ENCODE measurements at places on chromosomes 4 and X.

- DNase-seq: no peak
These were observed 90.3 kb upstream of the PRKX start for GRCh38 chrX:3803713-3804112.

DNA sequence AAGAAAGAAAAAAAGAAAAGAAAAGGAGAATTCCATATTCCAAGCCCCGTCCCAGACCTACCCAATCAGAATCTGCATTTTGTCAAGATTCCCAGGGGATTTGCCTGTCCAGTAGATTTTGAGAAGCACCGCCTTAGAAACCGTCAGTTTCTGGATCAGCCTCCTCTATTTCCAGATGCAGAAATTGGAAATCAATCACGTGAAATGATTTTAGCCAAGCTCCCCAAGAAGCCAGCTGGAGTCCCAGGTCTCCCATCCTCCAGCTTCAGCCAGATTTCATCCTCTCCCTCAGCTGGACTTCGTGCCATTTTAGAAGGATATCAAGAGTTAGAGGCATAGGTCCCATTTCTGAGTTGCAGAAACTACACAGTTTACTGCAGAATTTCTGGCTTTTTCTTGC lies 629.3 kb downstream of the MID1IP1 start:
- DNase-seq: no peak

- no peak for DNase-seq
These were observed 183.7 kb downstream of the EVC2 start for GRCh38 chr4:5524446-5525299.

DNA sequence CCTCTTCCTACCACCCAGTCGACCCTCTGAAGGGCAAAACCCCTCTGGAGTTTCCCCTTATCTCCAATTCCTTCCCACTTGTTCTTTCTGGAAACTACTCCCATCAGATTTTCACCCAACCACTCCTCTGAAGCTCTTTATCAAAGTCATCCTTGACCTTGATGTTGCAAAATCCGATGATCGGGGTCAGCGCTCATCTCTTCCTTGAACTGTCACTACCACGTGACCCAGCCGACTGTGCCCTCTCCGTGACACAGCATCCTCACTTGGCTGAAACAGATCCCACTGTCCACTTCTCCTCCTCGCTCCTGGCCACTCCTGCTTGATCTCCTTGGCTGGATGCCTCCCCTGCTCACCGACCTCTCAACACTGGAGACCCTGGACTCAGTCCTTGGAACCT lies 1.1 kb downstream of the CFAP99 start:
- DNase-seq: no peak

DNA sequence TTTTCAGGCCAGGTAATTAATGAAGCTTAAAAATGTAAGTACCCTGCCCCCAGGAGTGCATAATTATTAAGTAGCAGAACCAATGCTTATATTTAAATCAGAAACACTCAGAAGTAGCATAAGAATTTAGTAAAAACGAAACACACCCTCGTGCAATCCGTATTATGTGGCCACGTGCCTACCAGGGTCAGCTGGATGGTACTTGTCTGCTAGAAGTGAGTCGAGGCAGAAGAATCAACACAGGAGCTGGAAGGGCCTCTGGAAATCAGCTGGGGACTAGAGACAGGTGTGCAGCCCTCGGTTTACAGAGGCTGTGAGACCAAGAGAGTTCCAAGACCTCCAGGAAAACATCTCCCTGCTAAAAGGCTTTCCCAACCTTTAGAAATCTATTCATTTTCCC lies 559 bp upstream of the FAM47E start:
- no peak for DNase-seq

GRCh38 chr4:78650106-78651024 lies 98.8 kb downstream of the ANXA3 start:
- peak; percentile 65 for DNase-seq

- DNase-seq: no peak
These were observed 8.2 kb downstream of the CASP3 start for GRCh38 chr4:184641022-184641421.

- DNase-seq: no peak
These were observed 279.8 kb downstream of the UNC5C start for GRCh38 chr4:95268819-95269565.

DNA sequence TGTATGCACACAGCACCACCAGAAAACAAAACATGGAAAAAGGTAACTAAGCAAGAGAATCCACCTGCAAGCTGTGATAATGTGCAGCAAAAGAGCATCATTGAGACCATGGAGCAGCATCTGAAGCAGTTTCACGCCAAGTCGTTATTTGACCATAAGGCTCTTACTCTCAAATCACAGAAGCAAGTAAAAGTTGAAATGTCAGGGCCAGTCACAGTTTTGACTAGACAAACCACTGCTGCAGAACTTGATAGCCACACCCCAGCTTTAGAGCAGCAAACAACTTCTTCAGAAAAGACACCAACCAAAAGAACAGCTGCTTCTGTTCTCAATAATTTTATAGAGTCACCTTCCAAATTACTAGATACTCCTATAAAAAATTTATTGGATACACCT lies 90.2 kb downstream of the TET2 start:
- DNase-seq: no peak

DNA sequence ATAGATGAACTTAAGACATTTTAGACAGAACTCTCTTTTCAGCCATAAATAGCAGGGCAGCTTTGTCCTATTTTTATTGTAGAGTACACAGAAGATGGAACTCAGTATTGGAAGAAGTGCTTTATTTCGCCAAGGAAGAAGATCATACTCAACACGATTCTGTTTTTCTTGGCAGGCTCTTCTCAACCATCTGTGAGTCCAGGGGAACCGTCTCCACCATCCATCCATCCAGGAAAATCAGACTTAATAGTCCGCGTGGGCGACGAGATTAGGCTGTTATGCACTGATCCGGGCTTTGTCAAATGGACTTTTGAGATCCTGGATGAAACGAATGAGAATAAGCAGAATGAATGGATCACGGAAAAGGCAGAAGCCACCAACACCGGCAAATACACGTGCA lies 37.6 kb downstream of the KIT start:
- no peak for DNase-seq

- no peak for DNase-seq
These were observed 4.3 kb upstream of the LIMCH1 start for GRCh38 chr4:41533680-41534079.

DNA sequence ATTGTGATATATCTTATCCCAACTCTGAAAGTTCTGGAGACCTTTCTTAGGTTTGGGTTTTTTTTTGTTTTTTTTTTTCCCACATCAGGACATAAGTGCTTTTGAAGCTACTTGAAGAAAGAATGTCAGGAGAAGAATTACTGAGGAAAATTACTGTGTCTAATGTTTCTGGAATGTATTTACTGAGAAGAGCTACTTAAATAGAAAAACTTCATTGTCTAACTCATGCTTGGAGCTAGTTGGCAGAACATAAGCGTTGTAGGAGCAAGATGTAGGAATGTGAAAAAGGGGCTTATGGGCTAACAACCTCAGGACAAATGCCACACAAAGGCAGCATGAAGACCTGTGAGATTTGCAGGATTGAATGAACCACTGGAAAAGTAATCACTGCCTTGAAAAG lies 166.6 kb upstream of the GLRA2 start:
- no peak for DNase-seq

- DNase-seq: no peak
These were observed 367.0 kb downstream of the RAB28 start for GRCh38 chr4:13117185-13117584.

DNA sequence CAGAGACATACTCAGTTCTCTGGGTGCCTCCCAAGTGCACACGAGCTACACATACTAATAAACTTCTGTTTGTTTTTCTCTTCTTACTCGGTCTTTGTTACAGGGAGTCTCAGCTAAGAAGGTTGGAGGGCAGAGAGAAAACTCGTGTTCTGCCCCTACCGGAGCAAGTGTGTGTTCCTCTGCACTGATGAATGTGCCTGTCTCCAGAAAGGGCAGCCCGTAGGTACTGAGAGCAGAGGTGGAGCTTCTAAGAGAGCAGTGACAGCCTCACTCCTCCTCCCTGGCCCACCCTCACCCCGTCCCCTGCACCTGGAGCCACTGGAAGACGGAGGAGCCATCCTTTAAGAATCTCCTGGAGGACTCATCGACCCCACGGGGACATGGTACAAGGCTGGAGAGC lies 67.6 kb downstream of the MTNR1A start:
- DNase-seq: no peak

DNA sequence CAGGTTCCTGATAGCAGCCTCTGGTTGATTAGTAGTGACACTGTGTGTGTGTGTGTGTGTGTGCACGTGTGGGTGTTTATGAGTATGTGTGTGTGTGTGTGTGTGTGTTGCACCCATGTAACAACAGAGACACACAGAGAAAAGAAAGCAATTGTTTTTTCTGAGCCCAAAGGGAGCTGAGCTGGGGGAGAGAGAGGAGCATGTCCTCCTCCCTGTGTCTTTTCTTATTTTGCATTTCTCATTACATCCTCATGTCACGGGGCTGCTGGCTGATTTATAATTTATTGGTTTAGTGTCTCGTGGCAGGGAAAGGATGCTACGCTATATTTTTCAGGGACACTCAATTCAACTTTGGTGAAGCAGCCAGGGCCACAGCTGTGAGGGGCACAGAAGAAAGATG lies 511.4 kb downstream of the BCOR start:
- no peak for DNase-seq

DNA sequence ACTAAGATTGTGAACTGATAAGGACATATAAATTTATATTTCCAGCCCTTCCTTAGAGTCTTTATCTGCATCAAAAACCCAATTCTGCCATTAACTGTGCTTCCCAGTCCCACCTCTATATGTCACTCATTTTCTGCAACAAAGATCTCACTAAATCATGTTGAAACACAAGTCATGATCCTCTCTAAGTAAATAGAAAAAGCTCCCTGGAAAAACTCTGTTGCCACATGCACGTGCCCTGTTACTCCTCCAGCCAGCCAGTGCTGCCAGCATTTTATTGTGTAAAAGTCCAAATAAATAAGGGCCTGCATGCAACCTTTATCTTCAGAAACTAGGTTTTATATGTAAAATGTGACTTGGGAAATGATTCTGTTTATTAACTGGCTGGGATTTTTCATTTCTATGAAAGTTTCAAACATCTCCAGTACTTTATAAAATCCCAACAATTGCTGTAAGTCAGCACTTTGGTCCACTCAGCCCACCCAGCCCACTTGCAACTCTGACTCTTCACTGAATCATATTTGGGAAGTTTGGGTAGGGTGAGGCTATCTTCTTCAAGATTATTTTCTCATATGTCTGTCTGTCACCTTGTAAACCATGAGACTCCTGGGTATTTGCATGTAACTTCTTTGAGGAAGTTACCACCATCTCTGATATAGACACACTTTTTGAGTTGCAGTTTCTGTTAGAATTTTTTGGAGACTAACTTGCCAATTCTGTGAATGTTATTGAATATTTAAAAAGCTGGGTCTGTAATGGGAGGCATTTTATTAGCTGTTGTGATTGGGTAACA lies 40.0 kb upstream of the SMARCA5 start:
- DNase-seq: no peak

DNA sequence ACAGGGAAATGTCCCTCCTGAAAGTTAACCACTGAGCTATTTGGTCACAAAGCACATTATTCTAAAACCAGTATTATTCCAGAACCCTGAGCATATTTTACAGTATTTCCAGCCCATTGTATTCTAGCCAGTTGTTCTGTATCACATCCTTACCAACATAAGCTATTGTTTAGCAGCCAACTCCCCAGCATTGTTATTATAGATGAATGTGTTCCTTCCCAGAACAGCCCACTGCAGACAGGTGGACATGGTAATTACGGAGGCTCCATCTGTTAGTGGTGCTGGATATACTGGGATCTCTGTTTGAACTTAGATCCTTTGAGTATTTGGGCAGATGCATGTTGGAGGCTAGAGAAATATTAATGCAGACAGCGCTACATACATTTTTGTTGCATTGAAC lies 126.1 kb downstream of the MGST2 start:
- DNase-seq: no peak

- no peak for DNase-seq
These were observed 187.3 kb upstream of the MBNL3 start for GRCh38 chrX:132676102-132676501.

DNA sequence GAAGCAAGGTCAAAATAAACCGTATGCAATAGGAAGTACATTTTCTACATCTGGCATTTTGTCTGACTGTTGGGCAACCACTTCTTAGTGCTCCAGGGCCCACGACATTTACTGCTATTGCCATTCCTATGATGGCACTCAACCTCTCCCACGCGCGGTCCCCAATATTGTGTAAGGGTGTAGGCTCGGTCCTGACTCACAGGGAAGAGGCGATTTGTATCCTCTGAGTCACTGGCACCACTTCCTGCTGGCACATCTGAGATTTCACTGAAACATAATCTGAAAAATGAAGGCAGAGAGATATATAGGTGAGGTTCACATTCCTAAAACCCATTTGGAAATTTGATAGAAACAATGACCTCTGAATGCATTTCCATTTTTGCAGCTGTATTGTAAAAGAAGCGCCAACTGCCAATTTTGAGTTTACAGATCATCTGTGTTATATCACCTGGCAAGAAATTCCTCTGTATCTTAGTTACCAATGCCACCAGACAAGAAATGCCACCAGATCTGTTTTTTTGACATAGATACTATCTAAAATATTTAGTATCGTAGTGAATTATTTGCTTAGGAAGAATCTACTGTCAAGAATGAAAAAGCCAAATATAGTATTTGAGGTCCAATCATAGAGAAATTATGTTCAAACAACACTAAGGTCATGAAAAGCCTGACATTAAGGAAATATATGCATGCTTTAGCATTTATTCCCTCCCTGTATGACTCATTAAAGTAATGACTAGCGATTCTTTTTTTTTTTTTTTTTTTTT lies 9.8 kb downstream of the EREG start:
- DNase-seq: peak; percentile 80

GRCh38 chr4:142373610-142374009 lies 472.5 kb downstream of the INPP4B start:
- no peak for DNase-seq

- no peak for DNase-seq
These were observed 44.2 kb downstream of the RTL9 start for GRCh38 chrX:110402850-110403221.

Data from AG09309 (cell line).